ENCODE measurements at places on chromosomes 16 and 17. TPM values are rescaled to one million over a fixed set of nuclear protein-coding genes. Genes with fewer than 3 reads are reported as not detected.

GRCh38 chr16:56226187-56226586 is 34.9 kb downstream of the GNAO1 start:
- peaks cover 30% of the 10 kb centered on the region for H3K4me1 ChIP-seq
- no peak for DNase-seq
- H3K4me3 ChIP-seq = no peak overlapping the region
- no peaks in the 10 kb centered on the region for H3K36me3 ChIP-seq
- H3K27me3 ChIP-seq = peaks cover 4% of the 10 kb centered on the region

DNA sequence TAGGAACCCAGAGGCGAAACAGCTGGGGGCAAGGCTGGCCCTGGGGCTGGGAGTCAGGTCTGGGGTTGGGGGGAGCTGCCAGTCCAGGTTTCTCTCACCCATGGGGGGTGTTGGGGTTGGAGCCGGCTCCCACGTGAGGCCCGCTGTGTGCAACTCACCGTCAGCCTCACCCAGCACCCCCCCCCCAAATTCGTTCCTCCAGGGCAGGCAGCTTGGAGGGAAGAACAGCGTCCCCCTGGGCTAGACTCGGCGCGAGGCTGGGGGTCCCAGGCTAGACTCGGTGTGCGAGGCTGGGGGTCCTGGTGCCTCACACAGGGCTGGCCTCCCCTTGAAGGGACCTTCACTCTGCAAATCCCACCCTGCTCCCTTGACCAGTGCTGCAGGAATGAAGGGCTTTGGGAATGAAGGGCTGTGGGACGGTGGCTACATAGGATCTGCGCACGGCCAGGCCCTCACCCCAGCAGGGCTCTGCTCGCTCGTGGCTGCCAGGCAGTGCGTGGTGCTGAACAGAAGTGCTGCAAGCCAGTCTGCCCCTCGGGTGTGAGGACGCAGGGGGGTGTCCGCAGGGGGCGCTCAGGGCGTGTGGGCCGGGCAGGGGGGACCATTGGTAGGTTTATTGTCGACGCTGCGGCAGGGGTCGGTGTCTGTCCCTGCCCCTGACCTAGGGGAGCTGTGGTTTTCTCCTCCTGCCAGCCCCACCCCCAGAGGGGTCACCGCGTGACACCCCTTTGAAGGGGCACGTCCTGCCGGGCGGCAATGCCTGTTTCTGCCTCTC is 74.7 kb downstream of the KLHDC4 start:
- H3K27ac ChIP-seq = no peak overlapping the region
- no peaks in the 10 kb centered on the region for H3K4me1 ChIP-seq
- peaks cover 6% of the 10 kb centered on the region for H3K36me3 ChIP-seq
- DNase-seq = no peak
- H3K27me3 ChIP-seq = no peaks in the 10 kb centered on the region

GRCh38 chr16:31350275-31351005 is 4.5 kb upstream of the ITGAX start:
- H3K4me3 ChIP-seq = no peak overlapping the region
- peaks cover 62% of the 10 kb centered on the region for H3K4me1 ChIP-seq
- peaks cover 26% of the 10 kb centered on the region for H3K27me3 ChIP-seq
- H3K36me3 ChIP-seq = peaks cover 7% of the 10 kb centered on the region

DNA sequence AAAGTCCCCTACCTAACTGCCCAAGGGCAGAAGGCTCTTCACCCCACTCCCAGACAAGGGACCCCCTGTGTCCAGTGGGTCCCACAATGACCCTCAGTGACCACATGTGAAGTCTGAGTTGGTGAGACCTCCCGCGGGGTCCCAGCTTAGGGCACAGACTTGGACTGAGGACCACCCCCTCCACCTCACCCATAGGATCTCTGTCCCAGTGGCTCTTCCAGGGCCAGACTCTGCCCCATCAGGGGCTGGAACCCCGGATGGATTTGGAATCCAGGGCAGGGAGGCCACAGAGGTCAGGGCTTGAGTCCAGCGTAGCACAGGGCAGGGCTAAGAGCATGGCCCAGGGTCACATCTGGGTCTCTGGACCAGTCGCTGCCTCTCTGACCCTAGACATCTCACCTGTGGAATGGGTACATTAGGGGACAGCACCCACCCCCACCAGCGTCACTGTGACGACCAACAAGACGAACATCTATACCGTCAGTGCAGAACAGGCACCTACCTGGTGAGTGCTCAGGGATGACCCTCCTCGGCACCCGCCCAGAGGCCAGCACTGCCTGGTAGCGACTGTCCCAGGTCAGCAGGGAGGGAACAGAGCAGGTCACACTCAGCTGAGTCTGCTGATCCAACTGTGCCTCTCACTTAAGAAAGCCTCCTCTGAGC is 37.7 kb downstream of the TNFRSF13B start:
- H3K27ac ChIP-seq = no peak overlapping the region
- no peaks in the 10 kb centered on the region for H3K4me1 ChIP-seq
- peaks cover 4% of the 10 kb centered on the region for H3K27me3 ChIP-seq

DNA sequence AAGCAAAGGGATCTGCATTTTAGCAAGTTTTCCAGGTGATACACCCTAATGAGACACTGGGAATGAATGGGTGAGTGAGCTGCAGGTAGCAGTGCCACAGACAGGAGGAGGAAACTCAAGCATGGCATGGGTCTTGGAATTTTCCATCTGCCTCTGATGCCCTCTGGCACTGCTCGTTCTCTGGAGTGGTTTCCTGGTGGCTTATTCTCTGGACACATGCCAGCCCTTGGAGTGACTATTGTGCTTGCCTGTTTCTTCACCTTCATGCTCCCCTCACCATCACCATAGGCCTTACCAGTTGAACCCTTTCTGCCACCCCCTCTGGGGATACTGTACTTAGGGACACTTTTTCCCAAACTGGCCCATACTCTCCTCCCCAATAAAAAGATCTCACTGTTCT is 1.6 kb downstream of the COASY start:
- peak overlapping the region; percentile 96 for H3K4me3 ChIP-seq
- H3K4me1 ChIP-seq = peaks cover 51% of the 10 kb centered on the region
- H3K27ac ChIP-seq = peak overlapping the region; percentile 50
- H3K36me3 ChIP-seq = peaks cover 37% of the 10 kb centered on the region
- DNase-seq = no peak

DNA sequence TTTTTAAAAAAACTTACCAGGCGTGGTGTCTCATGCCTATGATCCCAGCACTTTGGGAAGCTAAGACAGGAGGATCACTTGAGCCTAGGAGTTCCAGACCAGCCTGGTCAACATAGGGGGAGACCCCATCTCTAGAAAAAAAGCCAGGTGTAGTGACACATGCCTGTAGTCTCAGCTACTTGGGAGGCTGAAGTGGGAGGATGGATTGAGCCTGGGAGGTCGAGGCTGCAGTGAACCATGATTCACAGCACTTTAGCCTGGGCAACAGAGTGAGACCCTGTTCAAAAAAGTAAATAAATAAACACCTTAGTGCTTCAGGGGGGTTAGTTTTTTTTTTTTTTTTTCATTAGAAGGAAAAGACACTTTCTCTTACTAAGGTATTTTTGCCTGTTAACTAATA is 58.9 kb upstream of the LRRC37A3 start:
- H3K36me3 ChIP-seq = peaks cover 22% of the 10 kb centered on the region
- peaks cover 62% of the 10 kb centered on the region for H3K4me1 ChIP-seq
- H3K27me3 ChIP-seq = no peaks in the 10 kb centered on the region
- DNase-seq = peak; percentile 4
- no peak overlapping the region for H3K4me3 ChIP-seq
- H3K27ac ChIP-seq = no peak overlapping the region

C16orf96 gene
- 0.05 TPM for total RNA-seq

WNT9B gene
- total RNA-seq = not detected

DNA sequence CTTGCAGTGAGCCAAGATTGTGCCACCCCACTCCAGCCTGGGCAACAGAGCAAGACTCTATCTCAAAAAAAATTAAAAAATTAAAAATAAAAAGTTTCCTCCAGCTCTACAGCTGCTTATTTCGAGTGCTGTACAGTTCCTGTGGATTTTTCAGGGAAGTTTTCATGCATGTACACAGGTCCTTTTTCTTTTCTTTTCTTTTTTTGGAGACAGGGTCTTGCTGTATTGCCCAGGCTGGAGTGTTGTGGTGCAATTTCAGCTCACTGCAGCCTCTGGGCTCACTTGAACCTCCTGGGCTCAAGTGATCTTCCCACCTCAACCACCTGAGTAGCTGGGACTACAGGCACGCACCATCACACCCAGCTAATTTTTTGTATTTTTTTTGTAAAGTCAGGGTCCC is 15.9 kb downstream of the EEF2K start:
- peaks cover 5% of the 10 kb centered on the region for H3K4me1 ChIP-seq
- H3K36me3 ChIP-seq = peaks cover 13% of the 10 kb centered on the region
- DNase-seq = no peak
- no peak overlapping the region for H3K4me3 ChIP-seq
- H3K27ac ChIP-seq = no peak overlapping the region
- no peaks in the 10 kb centered on the region for H3K27me3 ChIP-seq

DNA sequence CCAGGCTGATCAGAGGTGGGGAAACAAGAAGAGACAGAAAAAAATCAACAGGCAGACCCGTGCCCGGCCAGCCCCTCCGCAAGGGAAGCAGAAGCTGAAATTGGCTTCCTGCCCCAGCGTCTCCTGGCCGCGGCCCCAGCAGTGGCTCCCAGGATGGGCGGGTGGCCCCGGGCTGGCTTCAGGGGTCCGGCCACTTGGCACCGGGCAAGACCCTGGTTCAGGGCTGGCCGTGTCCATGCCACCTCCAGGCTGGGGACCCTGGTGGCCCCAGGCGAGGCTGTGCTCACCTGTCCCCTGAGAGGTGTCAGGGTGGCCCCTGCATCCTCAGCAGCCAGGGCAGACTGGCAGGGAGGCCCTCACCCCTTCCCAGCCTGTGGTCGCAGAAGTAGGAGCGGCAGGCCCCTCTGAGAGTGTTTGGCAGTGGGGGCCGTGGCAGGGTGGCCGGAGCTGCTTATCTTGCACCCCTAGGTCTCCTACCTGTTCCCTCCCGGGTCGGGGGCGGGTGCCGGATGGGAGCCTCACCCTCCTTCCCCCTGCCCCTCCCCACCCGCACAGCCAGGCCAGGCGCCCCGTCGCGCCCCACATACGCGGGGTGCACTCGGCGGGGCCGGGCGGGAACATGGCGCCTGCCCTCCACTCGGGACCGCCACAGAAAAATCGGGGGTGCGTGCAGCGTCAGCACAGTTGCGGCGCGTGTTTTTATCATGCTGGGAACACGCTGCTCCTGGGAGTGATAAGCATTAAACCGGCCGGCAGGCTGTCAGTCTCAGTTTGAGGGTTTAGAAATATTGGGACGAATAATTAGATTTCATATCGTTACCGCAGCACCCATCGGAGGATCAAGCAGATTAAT is 46.7 kb upstream of the ZC3H18 start:
- H3K27me3 ChIP-seq = no peaks in the 10 kb centered on the region
- no peak overlapping the region for H3K27ac ChIP-seq
- no peaks in the 10 kb centered on the region for H3K36me3 ChIP-seq
- H3K4me3 ChIP-seq = no peak overlapping the region

CLDN7 gene
- 0.80 TPM for total RNA-seq

- H3K27me3 ChIP-seq = peaks cover 16% of the 10 kb centered on the region
- no peaks in the 10 kb centered on the region for H3K36me3 ChIP-seq
- no peak overlapping the region for H3K27ac ChIP-seq
- DNase-seq = no peak
- H3K4me1 ChIP-seq = peaks cover 9% of the 10 kb centered on the region
Observed at GRCh38 chr17:50043290-50044148, 12.4 kb upstream of the ITGA3 start.

JUP gene
- total RNA-seq = 0.35 TPM

GRCh38 chr16:48014349-48015135 is 141.3 kb downstream of the ABCC12 start:
- no peak for DNase-seq
- H3K36me3 ChIP-seq = no peaks in the 10 kb centered on the region
- H3K4me1 ChIP-seq = no peaks in the 10 kb centered on the region
- no peak overlapping the region for H3K4me3 ChIP-seq

GRCh38 chr16:887846-888245 is 82.9 kb downstream of the LMF1 start:
- H3K27me3 ChIP-seq = no peaks in the 10 kb centered on the region
- no peak overlapping the region for H3K4me3 ChIP-seq
- no peaks in the 10 kb centered on the region for H3K4me1 ChIP-seq

DNA sequence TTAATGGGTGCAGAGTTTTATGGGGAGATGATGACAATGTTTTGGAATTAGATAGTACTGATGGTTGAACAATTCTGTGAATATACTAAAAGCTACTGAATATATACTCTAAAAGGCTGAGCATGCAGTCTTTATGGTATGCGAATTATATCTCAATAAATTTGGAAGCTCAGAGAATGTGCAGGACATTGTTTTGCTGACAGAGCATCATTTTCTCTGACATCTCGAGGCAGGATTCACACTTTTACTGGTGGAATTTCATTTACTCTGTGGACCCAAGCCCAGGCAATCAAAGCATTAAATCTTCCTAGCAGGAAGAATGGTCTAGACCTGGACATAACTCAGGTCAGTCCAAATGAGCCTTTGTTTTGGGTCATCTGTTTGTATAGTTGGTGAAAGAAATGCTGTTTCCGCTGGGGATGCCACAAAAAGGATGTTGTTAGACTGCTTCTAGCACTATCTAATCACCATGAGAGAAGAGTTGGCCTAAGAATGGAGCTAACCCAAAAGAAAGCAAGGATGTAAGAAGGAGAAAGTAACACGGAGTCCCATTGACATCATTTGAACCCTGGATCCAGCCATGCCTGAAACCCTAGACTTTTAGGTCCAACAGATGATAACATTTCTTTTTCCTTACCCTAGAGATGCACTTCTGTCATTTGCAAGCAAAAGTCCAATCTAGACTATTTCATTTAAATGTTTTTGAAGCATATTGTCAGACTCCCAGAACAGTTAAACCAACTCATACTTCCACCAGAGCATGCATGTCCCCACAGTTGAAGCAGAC is 18.8 kb upstream of the USP10 start:
- no peak overlapping the region for H3K4me3 ChIP-seq
- H3K36me3 ChIP-seq = no peaks in the 10 kb centered on the region
- peaks cover 42% of the 10 kb centered on the region for H3K27me3 ChIP-seq
- no peak for DNase-seq
- H3K4me1 ChIP-seq = no peaks in the 10 kb centered on the region
- H3K27ac ChIP-seq = no peak overlapping the region

DNA sequence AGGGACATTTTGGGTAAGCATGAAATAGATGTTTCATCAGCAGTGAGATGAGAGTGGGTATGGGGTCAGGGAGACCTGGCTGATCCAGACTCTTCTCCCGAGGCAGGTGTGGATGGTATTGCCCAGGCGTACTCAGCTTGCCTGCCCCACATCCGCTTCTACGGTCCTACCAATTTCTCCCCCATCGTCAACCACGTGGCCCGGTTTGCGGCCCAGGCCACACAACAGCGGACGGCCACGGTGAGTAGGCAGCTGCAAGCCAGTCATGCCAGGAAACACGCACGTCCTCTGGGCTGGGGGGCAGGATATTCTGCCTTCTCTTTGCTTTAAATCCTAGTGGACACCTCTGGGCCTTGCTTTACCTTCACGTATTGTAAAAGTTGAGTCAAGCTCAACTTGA is 44.7 kb downstream of the CPNE2 start:
- no peak overlapping the region for H3K4me3 ChIP-seq
- H3K27me3 ChIP-seq = no peaks in the 10 kb centered on the region
- peaks cover 58% of the 10 kb centered on the region for H3K4me1 ChIP-seq
- no peak for DNase-seq
- no peaks in the 10 kb centered on the region for H3K36me3 ChIP-seq

GJD3 gene
- total RNA-seq = not detected

SLC5A11 gene
- not detected for total RNA-seq

Data from activated CD4-positive, alpha-beta memory T cell treated with anti-CD3 and anti-CD28 coated beads, Interleukin-2, amount 10 ng/mL, durations not matched to agents 7 days and 5 days (primary cell).